ENCODE measurements at places on chromosomes 3 and 15.

- no peak for DNase-seq
These were observed 40.6 kb downstream of the AMOTL2 start for GRCh38 chr3:134333522-134334181.

DNA sequence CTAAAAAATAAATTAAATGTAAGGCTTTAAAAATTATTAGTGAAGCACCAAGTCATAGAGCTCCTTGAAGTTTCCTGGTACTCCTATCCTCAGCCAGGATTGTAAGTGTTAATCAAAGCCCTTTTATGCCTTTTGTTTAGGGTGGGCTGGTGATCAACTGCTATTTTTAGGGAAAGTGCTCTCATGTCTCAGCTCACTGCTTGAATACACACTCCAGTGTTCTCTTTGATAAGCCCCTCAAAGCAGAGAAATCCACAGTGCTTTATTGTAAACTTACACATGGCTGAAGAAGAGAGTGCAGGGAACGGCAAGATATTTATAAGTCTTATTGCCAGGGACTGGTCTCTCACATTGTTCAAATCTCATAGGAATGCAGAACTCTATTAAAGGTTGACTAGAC lies 156.4 kb upstream of the AZI2 start:
- DNase-seq = no peak

GRCh38 chr3:156594219-156594683 lies 39.3 kb upstream of the SSR3 start:
- no peak for DNase-seq

- no peak for DNase-seq
These were observed 48.6 kb upstream of the SSR3 start for GRCh38 chr3:156603379-156604017.

GRCh38 chr3:142636664-142637063 lies 40.5 kb downstream of the PLS1 start:
- DNase-seq = no peak

DNA sequence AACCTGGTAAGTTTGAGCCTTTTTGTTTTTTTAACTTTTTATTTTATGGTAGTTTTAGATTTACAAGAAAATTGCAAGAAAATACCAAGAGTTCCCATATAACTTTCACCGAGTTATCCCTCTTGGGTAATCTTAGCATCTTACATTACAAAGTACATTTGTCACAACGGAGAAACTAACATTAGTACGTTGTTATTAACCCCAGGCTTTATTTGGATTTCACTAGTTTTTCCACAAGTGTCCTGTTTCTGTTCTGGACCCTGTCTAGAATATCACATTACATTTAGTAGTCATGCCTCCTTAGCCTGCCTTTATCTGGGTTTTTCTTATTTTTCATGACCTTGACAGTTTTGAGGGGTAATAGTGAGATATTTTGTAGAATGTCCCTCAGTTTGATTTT lies 53.5 kb upstream of the KPNA4 start:
- DNase-seq = no peak

DNA sequence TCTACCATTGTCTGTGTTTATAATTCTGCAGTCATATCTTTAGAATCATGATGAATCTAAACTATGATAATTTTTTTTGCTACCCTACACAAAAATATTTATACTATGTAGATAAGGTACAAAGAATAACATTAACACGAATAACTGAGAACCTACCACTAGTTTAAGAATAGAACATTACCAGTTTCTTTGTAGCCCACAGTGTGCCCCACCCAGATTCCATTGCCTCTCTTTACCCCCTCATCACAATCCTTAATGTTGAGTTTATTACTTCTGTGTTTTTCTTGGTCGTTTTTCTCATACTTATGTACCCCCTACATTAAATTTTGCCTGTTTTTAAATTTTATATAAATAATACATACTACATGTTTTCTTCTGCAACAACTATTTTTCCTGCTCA lies 140.5 kb downstream of the BBX start:
- no peak for DNase-seq

All from WTC11 (cell line).